ENCODE measurements at places on chromosomes 5 and 9. TPM values are rescaled to one million over a fixed set of nuclear protein-coding genes. Genes with fewer than 3 reads are reported as not detected.

DNA sequence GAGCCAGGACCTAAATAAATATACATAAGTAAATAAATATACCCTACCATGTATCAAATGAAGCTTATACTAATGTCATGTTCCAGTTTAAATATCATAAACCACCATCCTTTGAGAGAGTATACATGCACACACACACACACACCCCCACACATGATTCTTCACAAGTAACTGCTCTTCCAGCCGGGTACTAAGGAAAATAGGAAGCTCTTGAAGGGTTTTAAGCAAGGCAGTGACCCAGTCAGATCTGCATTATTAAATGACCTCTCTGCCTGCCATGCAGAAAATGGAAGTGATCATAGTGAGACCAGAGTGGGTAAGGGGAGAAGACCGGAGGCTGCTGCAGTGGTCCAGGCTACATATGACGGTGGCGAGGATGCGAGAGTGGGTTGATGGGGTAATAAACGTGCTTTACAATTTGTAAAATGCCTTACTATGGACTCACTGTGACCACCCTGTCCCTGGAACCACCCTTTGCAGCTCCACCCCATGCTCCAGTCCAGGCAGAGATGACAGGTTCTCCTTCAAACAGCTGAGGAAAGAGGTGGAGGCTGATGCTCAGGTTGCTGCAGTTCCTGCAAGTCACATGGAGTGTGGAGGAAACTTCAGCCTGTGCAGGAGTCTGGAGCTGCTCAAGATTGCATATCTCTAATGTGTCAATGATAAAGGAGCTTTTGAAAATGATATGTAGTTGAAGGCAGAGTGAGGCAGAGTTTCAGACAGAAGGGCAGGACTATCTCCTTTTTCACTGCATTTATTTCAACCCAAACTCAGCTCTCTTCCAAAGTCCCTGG is 38.8 kb upstream of the NDFIP1 start:
- no peak overlapping the region for H3K27ac ChIP-seq
- H3K4me1 ChIP-seq = peaks cover 3% of the 10 kb centered on the region
- H3K4me3 ChIP-seq = no peak overlapping the region
- H3K36me3 ChIP-seq = no peaks in the 10 kb centered on the region
- peaks cover 4% of the 10 kb centered on the region for H3K27me3 ChIP-seq
- DNase-seq = no peak

- peaks cover 4% of the 10 kb centered on the region for H3K36me3 ChIP-seq
- no peak overlapping the region for H3K4me3 ChIP-seq
- H3K27ac ChIP-seq = no peak overlapping the region
- DNase-seq = no peak
Observed at GRCh38 chr5:158869092-158869491, 230.6 kb downstream of the EBF1 start.

DNA sequence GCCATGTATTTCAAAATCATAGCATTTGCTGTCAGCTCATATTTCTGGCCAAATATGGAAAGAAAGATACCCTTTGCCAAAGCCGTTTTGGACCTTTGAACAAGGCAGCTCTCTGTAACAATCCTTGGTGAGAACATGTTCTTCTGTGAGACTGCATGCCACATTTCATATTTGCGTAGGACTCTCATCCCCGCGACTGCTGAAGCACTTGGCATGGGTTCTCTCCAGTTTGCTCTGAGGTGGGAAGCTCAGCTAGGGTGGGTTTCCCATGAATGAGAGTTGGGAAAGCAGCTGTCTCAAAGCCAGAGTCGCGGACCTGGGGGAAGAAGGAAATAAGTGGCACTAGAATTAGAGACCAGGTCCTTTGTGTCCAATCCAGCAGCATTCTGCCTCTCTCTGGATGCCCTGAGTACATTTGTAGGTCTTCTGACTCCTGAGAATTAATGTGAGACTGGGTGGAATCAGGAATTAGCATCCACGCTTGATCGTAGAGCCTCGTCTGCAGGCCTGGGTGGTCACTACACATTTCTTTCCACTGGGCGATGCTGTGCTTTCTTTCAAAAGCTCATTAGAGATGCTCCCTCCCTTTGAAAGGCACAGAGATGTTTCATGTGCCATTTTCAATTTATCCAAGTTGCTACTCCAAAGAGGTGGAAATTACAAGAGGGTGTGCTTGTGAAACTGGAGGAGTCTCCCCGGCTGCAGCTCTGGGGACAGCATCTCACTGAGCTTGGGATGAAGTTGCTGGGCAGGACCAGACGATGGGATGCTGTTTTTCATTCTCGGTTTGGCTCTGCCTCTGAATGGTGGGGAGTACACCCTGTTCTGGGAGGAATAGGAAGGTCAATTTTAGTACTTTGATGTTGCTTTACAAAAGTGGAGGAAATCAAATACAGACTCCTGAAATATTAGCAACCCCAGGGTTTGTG is 197.2 kb downstream of the GADD45G start:
- H3K36me3 ChIP-seq = no peaks in the 10 kb centered on the region
- no peak overlapping the region for H3K4me3 ChIP-seq
- H3K27me3 ChIP-seq = no peaks in the 10 kb centered on the region

GRCh38 chr9:30010691-30011090 is 2373.8 kb upstream of the ACO1 start:
- H3K4me1 ChIP-seq = no peaks in the 10 kb centered on the region
- no peak for DNase-seq
- H3K27me3 ChIP-seq = no peaks in the 10 kb centered on the region
- H3K4me3 ChIP-seq = no peak overlapping the region
- H3K27ac ChIP-seq = no peak overlapping the region

Gene GEMIN5
- 6.8 TPM for total RNA-seq
